OCI-M1 (cell line): ENCODE measurements at places on chromosomes 7 and 10.
A peak's percentile ranks its signal among the peaks of the same experiment; 100 is the strongest.

GRCh38 chr10:124338276-124338925 lies 80.3 kb downstream of the OAT start:
- no peak for DNase-seq

DNA sequence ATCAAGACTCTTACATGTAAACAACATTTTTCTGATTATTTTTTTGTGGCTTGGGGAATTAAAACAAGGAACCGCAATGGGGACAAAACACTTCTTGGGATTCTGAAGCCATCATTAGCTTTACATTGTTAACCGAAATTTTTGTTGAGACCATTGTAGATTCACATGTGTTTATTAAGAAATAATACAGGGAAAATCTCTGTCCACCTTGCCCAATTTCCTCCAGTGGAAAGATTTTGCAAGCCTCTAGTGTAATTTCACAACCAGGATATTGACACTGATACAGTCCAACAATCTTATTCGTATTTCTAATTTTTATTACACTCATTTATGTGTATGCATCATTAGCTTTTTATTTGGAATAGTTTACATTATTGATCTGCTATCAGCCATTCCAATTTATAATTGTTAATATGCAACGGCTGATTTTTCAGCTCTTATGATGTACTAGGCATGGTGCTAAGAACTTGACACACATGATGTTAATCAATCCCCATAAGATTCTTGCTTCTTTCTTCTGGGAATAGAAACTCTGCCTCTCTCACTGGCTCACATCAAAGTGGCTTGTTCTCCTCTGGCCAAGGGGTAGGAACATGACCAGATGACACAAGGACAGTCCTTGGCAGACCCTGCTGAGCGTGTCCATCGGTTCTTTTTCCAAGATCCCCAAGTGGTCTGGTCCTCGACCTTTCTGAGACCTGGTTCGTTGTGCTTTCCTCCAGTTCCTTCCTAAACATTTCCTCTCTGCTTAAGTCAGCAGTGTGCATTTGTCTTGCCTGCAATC lies 137.6 kb downstream of the ADAM12 start:
- DNase-seq: no peak

DNA sequence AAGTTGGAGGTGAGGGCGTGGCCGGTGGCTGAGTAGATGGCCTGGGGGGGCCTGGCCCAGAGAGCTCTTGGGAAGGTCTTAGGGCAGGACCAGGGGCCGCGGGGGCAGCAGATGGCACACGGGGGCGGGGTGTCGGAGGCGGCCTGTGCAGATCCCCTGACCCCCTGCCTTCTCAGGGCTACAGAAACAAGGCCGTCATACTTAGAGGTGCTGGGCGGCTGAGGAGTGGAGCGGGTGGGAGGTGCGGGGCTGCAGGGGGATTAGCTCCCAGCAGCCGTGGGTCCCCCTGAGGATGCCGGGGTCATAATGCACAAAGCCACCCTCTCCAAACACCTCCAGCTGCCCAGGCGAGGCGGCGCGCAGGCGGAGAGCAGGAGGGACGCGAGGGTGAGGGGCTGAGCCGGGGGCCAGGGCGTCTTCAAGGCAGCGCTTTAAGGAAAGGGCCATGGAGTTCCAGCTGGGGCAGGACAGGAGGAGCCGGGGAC lies 40.4 kb upstream of the ZNF32 start:
- DNase-seq: no peak

DNA sequence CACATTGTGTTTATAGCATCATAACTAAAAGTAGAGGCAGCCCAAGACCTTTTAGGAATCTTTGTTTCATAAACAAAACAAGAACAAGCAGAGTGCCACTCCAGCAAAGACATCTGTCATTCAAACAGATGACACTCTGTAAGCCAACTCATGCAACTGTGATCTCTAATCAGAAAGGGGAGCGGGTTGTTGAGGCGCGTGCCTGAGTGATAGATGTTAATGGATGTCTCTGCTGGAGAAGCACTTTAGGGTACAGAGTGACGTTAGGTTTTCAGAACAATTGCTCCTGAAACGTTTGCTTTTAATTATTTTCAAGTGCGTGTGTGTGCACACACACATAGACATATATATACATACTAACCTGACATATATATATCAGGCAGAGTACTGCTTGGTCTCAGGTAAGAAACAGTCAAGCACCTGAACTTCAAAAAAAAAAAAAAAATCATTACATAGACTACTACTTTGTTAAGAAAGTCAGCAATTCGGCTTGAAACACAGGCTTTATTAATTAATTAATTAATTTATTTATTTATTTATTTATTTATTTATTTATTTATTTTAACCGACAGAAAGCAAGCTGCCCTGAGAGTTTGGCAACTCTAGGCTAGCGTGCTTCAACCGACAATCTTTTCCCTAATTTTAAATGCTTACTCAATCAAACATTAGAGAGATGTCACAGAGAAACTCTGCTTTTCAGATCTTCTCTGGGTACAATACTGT lies 109.1 kb downstream of the POU6F2 start:
- DNase-seq: no peak

- peak; percentile 57 for DNase-seq
Observed at GRCh38 chr10:43427166-43427825, 9.6 kb upstream of the ZNF487 start.

DNA sequence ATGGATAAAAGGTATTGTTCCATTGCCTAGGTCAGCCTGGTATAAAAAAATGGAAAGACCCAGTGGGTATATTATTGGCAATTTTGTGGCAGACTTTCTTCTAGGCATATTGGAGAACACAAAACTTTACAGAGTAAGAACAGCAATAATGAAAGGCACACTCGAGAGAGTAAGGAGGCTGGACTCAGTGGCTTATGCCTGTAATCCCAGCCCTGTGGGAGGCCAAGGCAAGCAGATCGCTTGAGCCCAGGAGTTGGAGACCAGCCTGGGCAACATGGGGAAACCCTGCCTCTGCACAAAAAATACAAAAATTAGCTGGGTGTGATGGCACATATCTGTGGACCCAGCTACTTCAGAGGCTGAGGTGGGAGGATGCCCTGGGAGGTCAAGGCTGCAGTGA lies 158.2 kb downstream of the FAM107B start:
- no peak for DNase-seq

- no peak for DNase-seq
Observed at GRCh38 chr10:78539247-78539766, 505.6 kb downstream of the RPS24 start.

DNA sequence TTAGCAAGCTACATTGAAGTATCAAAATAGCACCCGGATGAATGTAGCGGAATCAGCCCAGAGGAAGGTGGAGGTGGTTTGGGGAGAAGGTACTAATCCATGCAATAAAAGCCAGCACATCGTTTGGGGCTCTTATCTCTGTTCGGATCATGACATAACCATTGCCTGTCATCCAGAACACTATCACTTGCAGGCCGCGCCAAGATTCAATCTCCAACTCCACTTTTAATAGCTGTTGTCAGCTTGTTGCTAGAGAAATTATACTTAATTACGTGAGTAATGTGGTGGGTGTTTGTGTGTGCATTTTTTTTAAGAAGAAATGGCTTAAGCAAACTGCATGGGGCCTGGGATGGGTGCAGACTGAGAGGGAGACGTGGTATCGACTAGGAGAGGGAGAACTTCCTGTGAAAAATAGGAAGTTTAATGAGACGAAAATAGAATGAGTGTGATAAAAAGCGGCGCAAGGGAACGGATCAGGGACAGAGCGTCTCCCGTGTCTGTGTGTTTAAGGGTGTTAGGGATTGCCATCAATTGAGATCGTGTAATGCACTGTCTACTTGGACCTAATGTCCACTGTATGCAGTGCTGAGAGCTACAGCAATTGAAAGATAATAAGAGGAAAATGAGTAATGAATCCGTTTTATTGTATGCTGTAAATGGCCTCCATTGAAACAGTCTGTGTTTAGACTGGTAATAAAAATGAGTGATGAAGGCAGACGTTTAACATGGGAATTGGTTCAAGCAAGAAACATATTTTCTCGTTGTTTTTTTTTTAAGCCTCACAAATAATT lies 27.6 kb upstream of the SFMBT2 start:
- no peak for DNase-seq

DNA sequence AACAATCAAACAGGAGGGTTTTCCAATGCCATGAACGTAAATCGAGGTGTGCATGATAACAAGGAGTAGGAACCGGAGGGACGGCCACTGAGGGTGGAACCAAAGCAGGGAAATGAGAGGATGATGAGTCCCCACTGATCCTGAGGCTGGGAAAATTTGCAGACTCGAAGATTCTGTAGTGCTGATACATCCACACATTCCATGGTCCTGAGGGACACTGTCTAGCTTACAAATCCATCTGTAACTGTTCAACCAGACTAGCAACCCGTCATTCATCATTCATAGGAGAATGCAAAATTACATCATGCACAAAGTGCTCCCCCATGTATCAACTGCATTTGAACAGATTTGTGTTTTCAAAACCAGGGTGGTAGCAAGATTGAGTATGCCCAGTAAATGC lies 189.7 kb downstream of the PTPRN2 start:
- DNase-seq: no peak

DNA sequence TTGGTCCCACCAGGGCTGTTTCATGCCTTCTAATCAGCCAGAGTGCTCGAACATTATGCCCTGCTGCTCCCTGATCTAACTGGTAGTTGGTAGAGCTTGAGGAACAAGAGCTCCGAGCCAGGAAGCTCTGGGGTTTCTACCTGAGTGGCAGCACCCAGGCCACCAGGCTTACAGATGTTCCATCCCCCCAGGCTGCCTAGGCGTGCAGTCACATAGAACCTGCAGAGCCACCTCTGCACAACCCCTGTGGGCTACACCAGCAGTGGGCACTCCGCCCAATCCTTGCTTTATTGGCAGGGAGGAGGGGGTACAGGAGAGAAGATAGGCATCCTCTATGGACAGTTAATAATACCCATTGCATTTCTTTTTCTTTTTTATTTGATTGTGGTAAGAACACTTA lies 21.8 kb downstream of the MAP3K8 start:
- no peak for DNase-seq

DNA sequence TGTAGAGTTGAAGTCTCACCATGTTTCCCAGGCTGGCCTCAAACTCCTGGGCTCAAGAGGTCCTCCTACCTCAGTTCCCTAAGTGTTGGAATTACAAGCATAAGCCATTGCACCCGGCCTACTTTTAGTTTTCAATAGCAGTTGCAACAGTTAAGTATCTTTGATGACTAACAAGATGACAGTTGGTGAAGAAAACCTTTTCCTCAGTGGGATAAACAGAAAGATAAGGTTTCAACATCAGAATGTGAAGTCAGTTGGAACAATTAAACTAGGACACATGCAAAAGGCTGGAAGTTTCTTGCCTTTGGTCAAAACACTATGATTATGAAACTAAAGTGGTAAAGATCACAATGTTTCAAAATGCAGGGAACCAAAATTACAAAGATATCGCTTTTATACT lies 169.2 kb downstream of the ZNF438 start:
- DNase-seq: no peak

DNA sequence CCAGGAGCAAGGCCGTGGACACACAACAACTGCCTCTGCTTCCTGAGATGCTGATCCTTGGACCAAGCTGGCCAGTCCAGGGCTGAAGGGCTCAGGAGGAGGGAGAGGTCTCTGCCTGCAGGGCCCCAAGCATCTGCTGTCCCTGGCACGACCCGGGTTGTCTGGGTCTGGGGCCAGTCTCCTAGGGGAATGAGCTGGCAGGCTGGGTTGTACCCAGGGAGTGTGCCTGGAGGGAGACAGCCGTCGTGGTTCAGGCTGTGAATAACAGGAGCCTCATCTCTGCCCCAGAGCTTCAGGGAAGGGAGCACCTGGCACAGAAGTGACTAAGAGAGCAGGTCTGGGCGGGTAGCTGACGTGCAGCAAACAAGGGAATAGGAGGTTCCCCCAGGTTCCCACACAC lies 17.9 kb upstream of the SERPINE1 start:
- no peak for DNase-seq

DNA sequence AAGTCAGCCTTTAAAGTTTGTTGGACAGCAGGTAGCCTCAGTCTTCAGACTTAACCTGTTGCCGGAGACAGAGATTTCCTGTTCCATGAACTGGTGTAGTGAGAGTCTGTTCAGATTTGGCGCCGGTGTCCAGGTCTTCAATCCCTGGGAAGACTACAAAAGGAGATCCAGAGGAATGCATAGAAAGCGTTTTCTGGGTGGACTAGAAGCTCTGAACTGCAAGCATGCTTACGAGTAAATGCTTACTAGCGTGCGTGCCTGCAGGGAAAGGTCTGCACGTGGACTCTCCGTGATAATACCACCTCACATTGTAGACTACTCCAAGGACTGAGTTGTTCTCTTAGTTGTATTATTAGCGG lies 878 bp downstream of the GLRX3 start:
- peak; percentile 54 for DNase-seq

GRCh38 chr10:88557658-88558057 lies 25.5 kb downstream of the RNLS start:
- no peak for DNase-seq

DNA sequence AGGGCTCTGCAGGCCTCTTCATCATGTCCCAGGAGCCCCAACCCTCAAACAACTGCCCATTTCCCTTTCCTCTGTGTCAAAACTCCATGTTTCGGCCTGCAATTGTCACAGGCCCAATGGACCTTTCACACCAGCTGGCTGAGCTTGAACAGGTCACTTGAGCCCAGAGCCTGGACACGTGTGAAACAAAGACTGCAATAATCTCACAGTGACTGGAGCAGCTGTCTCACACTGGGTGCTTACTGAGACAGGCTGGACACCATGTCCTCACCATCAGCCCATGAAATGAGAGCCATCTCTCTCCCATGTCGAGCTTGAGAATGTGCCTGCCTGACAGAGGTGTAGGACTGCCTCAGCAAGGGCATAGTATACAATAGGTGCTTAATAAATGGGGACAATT lies 19.5 kb upstream of the EIF5AL1 start:
- no peak for DNase-seq

- no peak for DNase-seq
Observed at GRCh38 chr7:17502213-17503060, 204.0 kb downstream of the AHR start.

DNA sequence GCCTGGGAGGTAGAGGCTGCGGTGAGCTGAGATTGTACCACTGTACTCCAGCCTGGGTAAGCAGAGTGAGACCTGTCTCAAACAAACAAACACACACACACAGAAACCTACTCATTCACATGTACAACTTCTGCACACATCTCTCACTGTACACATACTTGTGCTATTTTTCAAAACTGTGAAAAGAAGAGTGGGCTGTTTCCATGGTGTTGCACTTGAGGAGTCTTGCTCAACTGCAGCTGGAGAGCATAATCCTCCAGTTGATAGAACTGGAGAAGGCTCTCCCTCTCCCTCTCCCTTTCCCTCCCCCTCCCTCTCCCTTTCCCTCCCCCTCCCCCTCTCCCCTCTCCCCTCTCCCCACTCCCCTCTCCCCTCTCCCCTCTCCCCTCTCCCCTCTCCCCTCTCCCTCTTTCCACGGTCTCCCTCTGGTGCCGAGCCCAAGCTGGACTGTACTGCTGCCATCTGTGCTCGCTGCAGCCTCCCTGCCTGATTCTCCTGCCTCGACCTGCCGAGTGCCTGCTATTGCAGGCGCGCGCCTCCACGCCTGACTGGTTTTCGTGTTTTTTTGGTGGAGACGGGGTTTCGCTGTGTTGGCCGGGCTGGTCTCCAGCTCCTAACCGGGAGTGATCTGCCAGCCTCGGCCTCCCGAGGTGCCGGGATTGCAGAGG lies 43.7 kb upstream of the DLD start:
- no peak for DNase-seq

GRCh38 chr10:74755273-74755672 lies 71.1 kb upstream of the KAT6B start:
- DNase-seq: no peak

- DNase-seq: peak; percentile 85
Observed at GRCh38 chr7:84194484-84195271, at the start of gene SEMA3A. Gene SEMA3A (minus strand): TSS chr7:84194789. CDS start chr7:84194586, 203 bp downstream.

- DNase-seq: no peak
Observed at GRCh38 chr7:46015107-46015868, 94.2 kb upstream of the IGFBP3 start.
